A549 treated with Mapracorat at 1 μM for 4 hours (cell line): ENCODE measurements at places on chromosomes 7 and 10. TPM values are rescaled to one million over a fixed set of nuclear protein-coding genes. Genes with fewer than 3 reads are reported as not detected.

The EPHB6 gene
- total RNA-seq, result 0.28 to 0.60 TPM (median 0.50 TPM) in 5 replicates

The CAV2 gene
- 154 to 204 TPM (median 186 TPM) in 5 replicates for total RNA-seq

The MEOX2 gene
- not detected in 5 replicates for total RNA-seq

The NME8 gene
- total RNA-seq, result not detected in 5 replicates

The CYP2C18 gene
- total RNA-seq, result 0.07 to 0.11 TPM in 2 of 5 replicates, not detected in the others
